Glutamatergic neuron (in vitro differentiated cells): ENCODE measurements at places on chromosomes 5 and 9.

DNA sequence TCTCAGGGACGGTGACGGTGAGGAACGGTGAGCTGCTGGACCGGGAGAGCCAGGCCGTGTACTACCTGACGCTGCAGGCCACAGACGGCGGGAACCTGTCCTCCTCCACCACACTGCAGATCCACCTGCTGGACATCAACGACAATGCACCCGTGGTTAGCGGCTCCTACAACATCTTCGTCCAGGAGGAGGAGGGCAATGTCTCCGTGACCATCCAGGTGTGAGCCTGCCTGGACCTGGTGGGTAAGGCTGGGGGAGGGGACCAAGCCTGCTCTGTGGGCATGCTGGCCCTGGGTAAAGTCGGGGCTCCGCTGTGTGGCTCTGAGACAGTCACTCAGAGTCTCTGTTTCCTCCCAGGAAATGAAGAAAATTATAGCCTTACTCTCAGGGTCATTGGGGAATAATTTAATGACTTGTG, 29.3 kb downstream of the CDHR2 start:
- peak; percentile 70 for DNase-seq

DNA sequence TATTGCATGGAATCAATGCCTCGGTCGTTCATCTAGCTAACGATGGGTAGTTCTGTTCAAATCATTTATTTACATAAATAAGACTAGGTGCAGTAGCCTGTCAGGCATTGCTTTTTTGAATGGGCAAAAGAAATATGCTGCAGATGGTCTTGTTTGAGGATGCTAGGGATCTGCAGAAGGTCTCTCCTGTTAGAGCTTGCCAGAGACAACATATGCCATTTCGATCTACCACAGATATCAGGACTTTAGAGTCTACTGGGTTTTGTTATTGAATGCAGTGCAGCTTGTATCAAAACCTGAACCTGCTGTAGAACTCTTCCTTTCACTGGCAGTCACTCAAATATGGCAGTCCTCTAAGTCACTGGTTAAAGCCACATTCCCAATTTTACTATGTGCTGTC, 381.1 kb upstream of the CDH10 start:
- DNase-seq = no peak

GRCh38 chr9:133656211-133657119, 20.3 kb downstream of the DBH start:
- no peak for DNase-seq

DNA sequence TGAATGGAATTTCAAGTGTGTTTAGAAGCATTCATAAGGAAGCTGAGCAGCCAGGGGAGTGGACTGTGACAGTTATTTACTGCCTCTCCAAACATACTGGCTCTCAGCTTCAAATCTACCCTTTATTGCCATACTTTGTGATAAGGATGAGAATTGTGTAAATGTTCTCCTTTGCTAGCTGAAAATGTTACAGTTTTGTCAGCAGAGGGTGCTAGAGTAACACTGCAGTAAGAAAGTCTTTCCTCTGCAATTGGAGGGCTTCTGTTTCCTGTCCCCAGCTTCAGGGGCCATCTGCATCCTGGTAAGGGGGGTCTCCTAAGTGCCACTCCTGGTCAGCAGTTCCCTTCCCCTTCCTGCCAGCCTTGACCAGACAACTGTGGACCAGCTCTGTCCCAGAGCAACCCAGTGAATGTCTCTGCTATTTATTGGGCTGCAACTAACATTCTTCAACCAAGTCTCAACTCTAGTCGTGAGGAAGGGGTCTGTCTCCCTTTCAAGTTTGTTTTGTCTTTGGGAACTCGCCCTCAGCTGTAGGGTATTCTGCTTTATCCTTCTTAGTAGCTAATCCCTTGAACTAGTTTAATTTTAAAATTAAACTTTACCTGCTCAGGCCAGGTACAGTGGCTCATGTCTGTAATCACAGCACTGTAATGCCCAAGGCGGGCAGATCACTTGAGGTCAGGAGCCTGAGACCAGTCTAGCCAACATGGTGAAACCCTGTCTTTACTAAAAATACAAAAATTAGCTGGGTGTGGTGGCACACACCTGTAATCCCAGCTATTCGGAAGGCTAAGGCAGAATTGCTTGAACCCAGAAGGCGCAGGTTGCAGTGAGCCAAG, 45.3 kb downstream of the RAPGEF6 start:
- peak; percentile 28 for DNase-seq

GRCh38 chr9:98995059-98995671, 51.5 kb downstream of the COL15A1 start:
- no peak for DNase-seq

DNA sequence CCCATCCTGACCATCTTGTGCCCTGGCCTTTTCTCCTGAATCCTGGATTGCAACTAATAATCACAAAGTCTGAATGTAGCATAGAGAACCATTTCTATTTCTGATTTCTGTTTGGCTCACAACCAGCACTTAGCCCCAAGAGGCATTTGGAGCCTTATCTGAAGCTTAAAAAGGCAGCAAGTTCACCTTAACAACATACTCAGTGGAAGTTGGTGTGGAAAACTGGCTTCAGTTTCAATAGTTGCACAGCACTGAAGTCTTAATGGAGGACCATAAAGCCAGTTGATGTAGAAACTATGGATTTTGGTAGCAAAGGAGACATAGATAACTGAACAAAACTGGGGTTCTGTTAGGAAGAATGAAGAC, 574.1 kb downstream of the PSAT1 start:
- DNase-seq = no peak

- peak; percentile 44 for DNase-seq
These were observed 114.1 kb upstream of the RIOK2 start for GRCh38 chr5:97297063-97297703.

DNA sequence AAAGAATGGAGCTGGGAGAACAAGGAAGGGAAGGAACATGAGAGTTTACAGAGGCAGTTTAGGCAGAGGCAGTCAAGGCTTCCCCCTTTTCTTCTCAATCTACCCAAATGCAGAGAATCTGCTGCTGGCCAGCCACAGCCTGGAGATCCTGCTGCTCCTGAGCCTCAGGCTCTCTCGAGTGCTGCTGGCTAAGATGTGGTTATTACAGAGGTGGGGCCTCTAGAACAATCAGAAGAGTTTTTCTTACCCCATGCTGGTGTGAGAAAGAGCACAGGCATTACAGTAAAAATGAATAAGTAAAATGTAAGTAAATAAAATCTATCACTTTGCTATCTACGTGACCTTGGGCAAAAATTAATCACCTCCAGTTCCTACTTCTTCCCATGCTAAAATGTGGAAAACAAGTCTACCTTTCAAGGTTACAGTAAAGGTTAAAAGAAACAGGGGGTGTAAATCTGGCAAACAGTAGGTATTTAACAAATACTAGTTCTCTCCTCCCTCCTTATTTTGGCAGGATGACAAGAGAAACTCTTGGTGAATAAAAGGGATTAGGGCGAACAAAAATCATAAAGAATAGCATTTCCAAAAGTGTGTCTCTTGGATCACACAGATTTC, 31.1 kb downstream of the FBXW11 start:
- DNase-seq = no peak

DNA sequence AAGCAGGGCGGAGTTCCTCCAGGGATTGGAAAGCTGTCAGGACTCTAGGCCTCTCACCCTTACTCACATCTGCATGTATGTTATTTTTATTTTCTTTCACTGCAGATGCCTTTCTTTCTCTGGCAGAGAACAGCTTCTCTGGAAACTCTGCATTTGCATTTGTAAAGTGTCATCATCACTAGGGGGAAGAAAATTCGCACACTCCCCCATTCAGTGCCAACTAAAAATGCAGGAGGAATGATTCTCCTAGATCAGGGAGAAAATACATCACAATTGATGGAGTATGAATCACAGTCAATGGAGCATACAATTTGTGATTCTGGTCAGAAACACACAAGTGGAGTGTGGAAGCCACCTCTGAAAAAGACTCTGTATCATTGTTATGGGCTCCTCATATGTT, 351.4 kb upstream of the FTMT start:
- no peak for DNase-seq

DNA sequence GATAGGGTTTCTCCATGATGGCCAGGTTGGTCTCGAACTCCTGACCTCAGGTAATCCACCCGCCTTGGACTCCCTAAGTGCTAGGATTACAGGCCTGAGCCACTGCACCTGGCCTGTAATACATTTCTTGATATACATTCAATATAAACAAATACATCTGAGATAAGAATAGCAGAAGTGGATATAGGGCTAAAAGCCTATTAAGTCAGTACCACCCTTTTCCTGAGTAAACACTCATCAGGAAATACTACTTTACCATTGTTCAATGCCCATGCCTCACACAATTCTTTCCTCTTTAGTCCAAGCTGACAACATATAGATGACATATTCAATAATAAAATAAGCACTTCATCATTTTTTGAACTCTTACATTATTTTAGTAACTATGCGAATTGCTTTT, 64.8 kb downstream of the MRPS27 start:
- no peak for DNase-seq

GRCh38 chr5:137122558-137122957, 376.6 kb downstream of the SPOCK1 start:
- no peak for DNase-seq

GRCh38 chr5:91288118-91288916, 94.8 kb downstream of the ARRDC3 start:
- no peak for DNase-seq

GRCh38 chr9:17793713-17794622, 215.1 kb downstream of the SH3GL2 start:
- no peak for DNase-seq

GRCh38 chr9:93653760-93654159, 77.4 kb downstream of the PHF2 start:
- DNase-seq = peak; percentile 3

DNA sequence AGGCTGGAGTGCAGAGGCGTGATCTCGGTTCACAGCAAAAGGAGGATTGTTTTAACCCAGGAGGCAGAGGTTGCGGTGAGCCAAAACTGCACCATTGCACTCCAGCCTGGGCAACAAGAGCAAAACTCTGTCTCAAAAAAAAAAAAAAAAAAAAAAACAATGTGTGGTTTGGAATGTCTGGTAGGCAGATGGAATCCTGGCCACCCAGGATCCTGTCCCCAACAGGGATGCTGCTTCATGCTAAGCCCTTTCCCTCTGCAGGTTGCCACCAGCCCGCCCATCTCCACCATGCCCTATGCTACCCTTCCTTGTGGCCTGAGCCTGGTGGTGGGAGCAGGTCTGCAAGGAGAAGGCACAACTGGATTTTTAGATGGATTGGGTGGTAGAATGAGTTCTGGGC, 129.7 kb upstream of the HAND1 start:
- DNase-seq = no peak

DNA sequence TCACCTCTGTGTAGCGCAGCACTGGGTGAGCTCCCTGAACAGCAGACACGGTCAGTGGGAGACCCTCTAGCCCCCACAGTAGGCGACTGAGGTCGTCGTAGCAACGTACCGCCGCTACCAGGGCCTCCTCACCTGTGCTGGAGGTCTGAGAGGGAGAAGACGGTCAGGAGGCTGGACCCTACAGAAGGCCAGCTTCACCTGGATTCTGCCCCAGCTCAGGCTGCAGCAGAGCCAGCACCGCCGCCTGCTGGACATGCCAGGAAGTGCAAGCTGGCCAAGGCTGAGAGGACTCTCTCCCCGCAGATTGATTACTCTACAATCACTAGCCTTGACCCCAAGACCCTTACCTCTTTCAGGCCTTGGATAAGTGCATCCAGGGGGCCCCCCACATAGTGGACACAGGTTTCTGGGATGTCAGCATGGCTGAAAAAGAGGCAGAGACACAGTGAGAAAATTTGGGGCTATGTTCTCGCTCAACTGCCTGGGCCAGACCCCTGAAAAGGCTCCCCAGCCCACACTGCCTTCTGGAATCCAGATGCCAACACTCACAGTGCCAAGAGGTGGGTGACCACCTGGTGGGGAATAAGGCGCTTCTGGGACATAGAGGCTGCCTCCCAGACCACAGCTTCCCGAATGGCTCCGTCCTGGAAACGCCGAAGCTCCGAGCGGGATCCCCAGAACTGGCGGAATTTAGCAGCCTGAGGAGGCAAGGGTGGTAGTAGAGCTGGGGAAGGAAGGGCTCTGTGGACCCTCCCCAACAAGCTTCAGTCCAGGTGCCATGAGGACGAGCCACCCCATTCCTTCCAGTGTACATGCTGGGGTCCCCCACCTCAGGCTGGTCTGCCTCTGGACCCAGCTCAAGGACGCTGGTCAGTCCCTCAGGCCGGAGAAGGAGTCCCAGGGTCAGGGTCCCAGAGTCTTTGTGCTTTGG, 6.9 kb downstream of the NOL6 start:
- peak; percentile 89 for DNase-seq

DNA sequence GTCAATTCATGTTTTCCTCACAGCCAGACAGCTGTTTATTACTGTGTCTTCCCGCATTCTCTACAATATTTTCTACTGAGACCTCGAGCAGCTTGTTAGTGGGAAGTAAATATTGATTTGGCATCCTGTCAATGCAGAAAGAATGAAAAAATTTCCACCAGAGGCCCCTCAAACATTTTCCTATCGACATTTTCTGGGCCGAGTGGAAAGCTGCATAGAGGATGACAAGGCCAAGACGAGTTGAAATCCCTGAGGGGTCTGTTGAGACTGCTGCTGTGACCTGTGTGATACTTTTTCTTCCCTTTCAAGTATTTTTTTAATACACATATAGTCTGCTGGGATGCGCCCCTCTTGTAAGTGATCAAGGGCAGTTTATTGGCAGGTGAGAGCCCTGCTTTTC, 91.4 kb upstream of the SH3GL2 start:
- no peak for DNase-seq

DNA sequence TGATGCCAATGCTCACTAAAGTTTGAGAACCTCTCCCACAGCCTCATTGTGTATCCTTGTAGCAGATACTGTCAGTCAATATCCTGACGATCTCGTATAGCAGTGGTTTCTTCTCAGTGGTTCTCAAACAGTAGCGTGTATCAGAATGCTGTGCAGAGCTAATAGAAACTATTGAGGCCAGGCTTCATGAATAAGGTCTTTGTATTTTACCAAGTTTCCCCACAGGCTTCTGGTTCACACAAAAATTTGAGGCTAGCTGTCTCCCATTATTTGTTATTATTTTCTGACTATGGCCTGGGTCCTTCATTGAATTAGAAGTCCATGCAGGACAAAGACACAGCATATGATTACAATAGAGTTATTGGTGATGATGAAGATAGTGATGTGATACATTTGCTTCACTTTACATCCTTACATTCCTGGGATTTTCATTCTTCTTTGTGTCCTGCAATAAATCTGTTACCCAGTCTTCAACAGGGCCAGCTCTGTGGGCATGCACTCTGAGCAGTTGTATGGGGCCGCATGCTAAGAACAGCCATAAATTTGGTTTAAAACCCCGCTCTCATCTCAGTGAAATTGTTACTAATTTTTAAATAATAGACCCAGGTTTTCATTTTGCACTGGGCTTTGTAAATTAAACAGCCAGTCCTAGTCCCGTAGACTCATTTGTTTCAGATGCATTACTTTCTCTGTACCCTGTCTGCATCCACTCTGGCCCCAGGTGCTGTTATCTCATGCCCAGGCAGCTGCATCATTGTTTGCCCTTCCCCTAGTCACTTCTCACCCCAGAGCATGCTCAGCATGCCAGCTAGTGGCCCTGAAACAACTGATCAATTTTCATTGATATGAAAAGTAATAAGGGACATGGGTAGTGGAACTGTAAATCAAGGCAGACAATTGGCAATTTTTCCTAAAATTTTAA, 199.9 kb upstream of the PIK3R1 start:
- DNase-seq = no peak
